ENCODE measurements at places on chromosomes 7 and 10. TPM values are rescaled to one million over a fixed set of nuclear protein-coding genes. Genes with fewer than 3 reads are reported as not detected.

- DNase-seq, result no peak
These were observed 186.6 kb downstream of the DPY19L1 start for GRCh38 chr7:34850681-34851080.

DNA sequence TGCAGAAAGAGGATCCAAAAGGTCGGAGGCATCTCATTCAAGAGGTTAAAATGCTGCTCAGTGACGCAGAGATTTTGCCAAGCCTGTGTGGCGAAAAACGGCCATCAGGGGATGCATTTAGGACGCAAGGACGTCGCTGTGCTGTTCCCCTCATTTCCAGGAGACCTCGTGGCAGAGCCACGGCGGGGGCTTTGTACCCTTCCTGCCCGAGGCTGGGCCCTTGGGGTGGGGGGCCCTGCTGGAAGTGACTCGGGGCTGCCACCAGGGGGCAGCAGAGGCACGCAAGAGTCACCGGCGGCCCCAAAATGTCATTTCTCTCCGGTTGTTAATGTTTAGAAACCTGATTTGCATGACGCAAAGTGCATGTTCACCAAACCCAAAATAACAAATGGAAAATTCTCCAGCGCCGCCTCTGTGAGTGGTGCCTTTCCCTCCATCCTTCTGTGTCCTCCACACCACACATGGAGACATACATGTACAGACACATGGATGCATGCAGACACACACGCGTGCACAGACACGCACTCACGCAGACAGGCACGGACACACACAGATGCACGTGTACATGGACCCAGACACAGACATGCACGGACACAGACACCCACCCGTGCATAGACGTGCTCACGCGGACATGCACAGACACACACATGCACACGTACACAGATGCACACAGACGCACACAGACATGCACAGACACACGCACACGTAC is 51.0 kb upstream of the NKX6-2 start:
- DNase-seq, result peak; percentile 4

The CACNB2 gene
- 0.36 TPM for total RNA-seq

The TPK1 gene
- total RNA-seq, result 1.1 TPM

- no peak for DNase-seq
These were observed 845.9 kb downstream of the PCDH15 start for GRCh38 chr10:53955091-53955490.

The ASIC3 gene
- not detected for total RNA-seq

DNA sequence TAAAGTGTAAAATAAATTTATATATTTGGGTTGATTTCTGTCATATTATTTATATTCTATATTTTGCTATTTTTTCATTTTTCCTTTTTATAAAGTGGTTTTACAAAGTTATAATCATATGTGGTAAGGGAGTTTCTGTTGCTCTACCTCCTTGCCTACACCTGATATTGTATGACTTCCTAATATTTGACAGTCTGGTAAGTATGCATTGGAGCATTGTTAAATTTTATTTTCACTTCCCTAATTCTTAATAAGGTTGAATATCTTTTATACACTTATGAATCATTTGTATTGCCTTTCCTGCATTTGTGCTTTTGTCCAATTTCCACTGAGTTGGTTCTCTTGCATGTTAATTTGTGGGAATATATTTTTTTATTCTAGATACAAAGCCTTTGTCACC is 492.4 kb downstream of the GRID1 start:
- no peak for DNase-seq

The TMEM270 gene
- total RNA-seq, result not detected

The CAMK1D gene
- total RNA-seq, result 4.2 TPM

GRCh38 chr7:1114505-1114904 is 26.6 kb downstream of the GPER1 start:
- no peak for DNase-seq

The OPN1SW gene
- total RNA-seq, result not detected

The MYH16 gene
- 0.18 TPM for total RNA-seq

DNA sequence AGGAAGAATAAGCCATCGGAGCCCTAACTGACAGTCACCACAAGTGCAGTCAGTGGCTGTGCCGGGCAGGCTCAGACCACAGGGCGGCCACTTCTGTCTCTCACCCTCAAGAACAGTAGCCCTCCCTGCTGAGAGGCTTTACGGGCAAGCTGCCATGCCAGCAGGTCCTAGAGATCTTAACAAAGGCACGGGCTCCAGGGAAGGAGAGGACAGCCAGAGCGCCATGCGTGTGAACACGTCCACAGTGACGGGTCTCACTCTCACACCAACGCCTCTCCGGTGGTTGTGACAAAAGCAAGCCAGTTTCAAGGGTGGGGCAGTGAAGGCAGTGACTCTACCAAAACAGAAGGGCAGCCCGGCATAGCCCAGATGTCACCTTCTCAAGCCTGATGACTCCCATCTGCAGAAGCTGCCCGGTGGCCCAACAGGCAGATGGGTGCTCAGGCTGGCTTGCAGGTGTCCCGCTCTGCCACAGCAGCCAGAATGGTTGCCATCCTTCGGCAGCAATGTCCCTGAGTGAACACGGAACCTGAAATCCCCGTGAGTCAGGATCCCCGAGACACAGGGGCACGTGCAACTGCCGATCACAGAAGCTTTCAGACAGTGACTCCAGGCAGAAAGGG is 102.0 kb downstream of the FAM53B start:
- no peak for DNase-seq

- DNase-seq, result no peak
These were observed 7.6 kb upstream of the LARP4B start for GRCh38 chr10:938941-939678.

DNA sequence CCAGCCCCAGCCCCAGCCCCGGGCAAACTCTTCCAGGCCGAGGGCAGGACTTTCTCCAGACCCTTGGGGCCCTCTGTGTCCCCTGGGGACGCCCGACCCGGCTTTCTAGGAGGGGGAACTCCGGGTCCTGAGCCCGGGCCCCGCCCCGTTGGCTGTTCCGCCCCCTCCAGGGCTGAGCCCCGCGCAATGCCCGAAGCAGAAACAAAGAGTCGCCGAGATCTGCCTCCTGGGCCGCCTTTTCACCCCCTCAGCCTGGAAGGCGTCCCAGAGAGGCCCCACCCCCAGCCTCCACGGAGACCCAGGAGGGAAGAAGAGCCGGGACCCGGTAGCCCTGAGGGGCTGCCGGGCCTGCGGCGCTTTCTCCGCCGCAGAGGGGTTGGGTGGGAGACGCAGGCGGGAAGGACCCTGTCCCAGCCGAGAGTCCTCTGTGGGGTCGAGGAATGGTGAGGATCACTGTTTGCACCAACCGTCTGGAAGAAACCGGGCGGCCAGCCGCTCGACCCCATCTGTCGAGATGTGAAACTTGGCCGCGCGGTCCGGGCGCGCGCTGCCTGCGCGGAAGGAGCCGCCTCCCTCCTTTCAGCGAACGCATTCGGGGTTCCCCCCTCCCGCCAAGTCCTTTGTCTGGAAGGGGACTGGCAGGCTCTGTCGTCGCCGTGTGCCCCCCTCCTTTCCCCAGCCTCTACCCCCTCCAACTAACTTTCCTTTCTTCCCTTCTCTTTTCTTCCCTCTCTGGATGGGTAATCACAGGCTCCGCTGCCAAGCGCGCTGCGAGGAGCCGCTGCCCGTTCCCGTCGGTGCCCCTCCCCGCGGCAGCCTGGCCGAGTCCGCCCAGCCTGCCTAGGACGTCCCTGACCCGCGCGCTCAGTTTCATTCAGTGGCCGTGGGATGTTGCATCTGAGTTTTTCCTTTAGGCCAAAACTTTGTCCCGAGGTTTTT is 10.2 kb downstream of the EN2 start:
- DNase-seq, result no peak

DNA sequence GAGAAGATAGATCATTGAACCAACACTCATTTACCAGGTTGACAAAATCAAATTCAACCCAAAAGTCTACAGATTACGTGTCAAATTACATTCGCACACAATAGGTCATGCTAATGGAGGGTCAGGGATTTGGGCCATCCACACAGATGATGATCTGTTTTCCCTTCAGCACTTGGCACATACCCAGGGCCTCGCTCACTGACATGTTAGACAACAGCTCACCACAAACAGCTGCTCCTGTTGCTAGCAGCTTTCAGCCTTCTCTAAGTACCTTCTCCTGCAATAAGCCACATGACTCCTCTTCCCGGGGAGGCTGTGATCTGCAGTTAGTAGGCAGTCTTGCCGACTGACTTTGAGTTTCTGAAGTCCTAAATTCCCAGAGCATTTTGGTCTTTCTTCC is 18.4 kb downstream of the NKX2-3 start:
- peak; percentile 56 for DNase-seq

- peak; percentile 46 for DNase-seq
These were observed 161.8 kb upstream of the CACNA2D1 start for GRCh38 chr7:82605247-82605864.

DNA sequence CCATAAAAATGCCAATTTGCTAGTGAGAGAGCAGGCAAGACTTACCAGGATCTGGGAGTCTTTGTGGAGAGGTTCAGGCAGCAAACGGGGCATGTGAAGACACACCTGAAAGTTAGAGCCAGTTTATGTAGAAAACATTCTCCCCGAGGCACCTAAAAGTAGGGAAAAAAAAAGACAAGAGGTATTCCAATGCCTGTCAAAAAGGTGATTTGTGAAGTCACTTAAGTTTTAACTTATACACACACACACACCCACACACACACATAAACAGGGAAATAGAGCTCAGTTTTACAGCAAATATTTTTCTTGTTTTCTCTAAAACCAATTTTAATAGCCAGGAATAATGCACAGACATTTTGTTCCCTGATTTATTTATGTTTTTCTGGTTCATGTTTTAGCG is at the start of gene LAMB4:
TSS of gene LAMB4 (minus strand) at position 101 of the 400 bp plus-strand sequence. CDS start 7,197 bp downstream, outside the sequence.
- DNase-seq, result no peak

DNA sequence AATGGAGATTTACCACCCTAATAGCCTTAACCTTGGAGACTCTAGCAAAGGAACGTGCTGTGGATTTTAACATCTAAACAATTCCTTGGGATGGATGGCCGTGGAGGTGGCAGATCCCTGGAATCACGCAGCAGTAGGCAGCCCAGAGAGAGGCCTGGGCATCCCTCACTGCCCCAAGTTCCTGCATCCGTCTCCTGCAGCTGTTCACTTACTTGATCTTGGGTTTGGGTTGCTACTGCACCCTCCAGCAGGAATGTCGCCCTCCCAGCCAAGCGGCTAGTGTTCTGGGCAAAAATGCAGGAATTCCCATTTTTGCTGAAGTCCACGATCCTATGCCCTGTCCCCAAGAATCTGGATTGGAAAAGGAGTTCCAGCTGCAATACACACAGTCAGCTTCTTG is 166.7 kb upstream of the SH2B2 start:
- no peak for DNase-seq

GRCh38 chr7:115102738-115103137 is 180.8 kb downstream of the MDFIC start:
- no peak for DNase-seq

GRCh38 chr7:111499027-111499426 is 63.3 kb downstream of the IMMP2L start:
- DNase-seq, result peak; percentile 83

GRCh38 chr10:84696610-84697009 is 368.2 kb downstream of the CCSER2 start:
- DNase-seq, result no peak

GRCh38 chr7:5711409-5711808 is 70.1 kb downstream of the RNF216 start:
- no peak for DNase-seq

DNA sequence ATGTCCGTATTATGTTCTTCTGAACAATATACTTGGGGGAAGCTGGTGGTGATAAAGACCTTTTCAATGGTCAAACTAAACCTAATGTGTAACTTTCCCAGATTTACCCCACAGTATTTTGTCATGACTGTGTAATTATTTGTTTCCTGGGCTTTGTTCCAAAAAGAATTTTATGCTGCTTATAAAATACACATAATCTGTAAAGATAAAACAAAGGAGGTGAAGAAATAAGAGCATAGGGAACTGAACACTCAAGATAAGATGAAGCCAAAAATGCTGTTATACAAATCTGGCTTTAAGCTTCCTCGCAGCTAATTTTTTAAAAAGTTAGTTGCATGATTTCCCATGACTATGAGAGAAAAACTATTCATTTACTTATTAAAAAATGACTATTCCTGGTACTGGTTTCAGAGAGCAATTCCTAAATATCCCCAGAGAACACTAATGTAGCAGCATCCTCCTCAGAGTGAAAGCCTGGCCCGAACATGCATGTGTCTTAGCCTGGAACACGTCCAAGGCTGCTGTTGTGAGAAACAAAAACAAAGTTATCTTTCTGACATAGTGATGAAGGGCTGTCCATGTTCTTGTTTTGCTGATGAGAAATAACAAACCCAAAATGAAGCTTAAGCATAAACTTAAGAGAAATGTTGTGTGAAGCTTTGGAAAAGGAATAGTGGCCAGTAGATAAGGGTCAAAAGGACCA is 33.9 kb downstream of the MALSU1 start:
- peak; percentile 65 for DNase-seq

The WNT8B gene
- not detected for total RNA-seq

The ENKUR gene
- not detected for total RNA-seq

The CISD1 gene
- total RNA-seq, result 25.8 TPM

DNA sequence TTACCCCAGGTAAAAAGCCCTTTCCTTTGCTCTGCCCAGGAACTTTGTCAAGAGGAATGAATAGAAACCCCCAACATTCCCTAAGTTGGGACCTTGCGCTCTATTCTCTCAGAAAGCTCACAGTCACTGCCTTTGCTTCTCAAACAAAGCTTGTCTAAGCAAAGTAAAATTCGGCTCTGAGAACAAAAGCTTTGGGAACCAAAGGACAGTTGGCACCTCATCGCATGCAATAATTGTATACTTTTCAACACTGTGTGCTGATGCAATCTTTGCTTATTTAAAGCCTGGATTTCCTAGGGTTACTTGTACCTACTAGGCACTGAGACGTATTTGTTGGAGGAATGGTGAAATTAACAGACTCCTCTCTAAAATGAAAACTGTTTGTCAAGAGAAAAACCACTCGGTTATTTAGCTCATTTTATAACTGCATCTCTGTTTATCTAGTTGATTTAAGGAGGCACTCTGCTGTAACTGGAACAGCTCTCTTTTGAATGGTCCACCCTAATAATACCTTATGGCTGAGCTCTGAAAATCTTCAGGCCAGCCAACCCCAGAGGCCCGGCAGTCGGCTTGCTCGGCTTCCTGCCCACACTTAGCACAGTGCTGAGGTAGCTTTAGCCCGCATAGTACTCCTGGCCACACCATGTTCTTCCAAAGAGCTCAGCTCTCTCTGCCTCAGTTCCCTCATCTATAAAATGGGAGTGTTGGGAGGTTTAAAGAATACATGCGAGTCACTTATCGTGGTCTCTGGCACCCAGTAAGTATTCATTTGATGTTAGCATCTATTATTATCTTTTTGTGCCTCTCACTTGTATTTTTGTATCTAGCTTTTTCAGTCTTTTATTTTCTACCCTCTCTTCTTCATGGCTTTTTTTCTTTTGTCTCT is 80.2 kb upstream of the PRR15 start:
- no peak for DNase-seq

Measured in IMR-90 (cell line).